Fibroblast of skin of abdomen (primary cell): ENCODE measurements at places on chromosomes 16 and 17.

- no peak for DNase-seq
These were observed 6.7 kb downstream of the SDR42E1 start for GRCh38 chr16:82004601-82005000.

GRCh38 chr17:50922107-50922506 lies 56.0 kb upstream of the TOB1 start:
- DNase-seq, result no peak

DNA sequence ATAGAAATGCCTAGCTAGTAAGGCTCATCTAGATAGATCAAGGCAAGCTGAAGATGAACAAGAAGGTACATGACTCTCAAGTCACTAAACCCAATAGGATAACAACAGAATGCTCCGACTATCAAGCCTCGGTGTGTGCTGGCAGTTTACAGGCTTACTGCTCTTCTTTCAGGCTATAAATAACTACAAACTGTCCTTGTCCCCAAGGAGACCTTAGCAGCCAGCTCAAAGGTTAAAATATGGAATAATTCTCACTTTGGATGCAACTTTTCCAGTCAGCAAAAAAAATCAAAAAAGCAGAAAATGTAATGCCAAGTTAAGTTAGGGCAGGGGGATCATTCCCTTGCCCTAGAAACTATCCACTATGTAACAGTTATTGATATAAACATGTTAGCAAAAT lies 44.6 kb downstream of the SPOP start:
- no peak for DNase-seq

- DNase-seq, result no peak
These were observed 62.1 kb upstream of the TEKT1 start for GRCh38 chr17:6893382-6894205.

DNA sequence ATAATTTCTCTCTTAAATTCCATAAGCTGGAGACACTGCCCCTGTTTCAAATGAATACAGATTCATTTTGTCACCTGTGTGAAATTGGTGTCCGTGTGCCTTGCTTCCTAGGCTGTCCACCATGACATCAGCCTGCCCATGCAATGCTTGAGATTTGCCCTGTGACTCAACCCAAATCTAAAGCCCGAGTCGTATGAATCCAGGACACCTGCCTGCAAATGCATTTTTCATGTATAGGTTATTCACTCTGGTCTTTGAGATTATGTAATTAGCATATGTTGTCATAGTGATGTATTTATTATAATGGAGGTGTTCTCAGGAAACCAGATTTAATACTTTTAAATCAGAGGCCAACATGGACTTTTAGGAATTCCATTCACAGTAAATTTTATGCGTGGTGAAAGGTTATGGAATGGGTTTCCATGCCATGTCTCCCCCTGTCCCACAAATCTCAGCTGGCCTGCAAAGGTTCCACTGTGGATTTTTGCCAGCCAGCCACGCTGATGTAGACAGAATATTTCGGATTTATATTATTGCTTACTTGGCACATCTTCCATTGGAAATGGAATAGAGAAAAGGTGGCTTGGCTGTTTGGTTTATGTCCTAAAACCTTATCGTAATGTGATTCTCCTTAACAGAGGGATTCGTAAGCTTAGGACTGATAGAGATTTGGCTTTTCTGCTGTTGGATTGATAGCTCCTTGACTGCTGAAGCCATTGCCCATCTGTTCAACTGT lies 551.1 kb downstream of the WWOX start:
- DNase-seq, result no peak

GRCh38 chr17:42087736-42088705 lies 10.3 kb downstream of the ZNF385C start:
- DNase-seq, result no peak

GRCh38 chr17:80561541-80562114 lies 17.0 kb downstream of the RPTOR start:
- no peak for DNase-seq

GRCh38 chr17:27495460-27495859 lies 39.2 kb downstream of the KSR1 start:
- no peak for DNase-seq

GRCh38 chr17:76076765-76077583 lies 2.0 kb upstream of the ZACN start:
- no peak for DNase-seq

- DNase-seq, result no peak
These were observed 4.6 kb upstream of the ALDOA start for GRCh38 chr16:30060836-30061554.

DNA sequence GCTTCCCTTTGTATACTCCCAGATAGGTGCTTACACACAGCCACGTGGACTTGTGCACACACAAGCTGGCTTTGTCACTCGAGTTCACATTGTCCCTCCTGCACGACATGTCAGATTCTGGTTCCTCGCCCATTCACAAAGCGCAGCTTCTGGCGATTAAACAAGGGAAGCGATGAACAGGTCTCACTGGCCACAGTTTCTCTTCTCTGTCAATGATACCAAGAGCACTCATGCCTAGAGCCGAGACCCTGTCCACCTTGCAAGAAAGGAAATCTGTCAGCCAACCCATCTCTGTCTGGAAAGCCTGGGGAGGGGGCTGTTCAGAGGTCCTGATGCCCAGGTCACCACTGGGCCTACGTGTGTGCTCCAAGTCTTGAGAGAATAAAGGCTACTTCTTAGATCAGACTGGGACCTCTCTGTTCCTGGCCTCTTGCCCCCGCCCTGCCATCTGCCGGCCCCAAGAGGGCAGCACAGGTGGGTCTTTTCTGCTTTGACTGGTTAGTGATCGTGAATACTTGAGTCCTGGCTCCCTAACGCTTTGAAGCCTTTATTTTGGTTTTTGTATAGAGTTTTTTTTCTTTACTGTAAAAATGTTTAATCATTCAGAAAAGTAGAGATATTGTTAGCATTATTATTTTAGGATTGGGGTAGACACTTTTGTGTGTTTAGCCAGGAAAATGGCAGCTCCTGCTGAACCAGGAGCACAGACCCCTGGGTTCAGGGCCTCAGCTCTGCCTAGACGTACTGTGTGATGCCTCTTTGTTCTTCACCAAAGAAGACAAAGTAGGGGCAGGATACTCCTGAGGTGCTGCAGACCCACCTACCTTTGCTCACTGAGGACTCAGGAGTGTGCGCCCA lies 104.7 kb downstream of the MRM1 start:
- DNase-seq, result no peak

DNA sequence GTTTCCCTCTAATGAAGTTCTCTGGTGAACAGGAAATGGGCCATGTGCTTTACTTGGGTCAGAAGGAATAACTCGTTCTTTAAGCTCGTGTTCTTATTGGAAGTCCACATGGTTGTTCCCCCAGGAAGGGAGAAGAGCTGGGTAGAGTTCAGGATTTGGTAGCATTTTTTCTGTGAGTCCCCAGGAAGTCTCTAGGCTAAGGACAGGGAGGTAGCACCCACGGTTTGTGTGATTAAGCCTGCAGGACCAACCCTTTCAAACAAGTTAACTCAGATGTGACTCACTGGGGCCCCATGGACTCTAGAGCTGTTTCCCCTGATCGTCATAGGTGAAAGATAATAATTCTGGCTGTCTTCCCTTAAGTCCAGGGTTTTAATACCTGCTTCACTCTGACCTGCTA lies 16.4 kb downstream of the SAP30BP start:
- peak; percentile 47 for DNase-seq

DNA sequence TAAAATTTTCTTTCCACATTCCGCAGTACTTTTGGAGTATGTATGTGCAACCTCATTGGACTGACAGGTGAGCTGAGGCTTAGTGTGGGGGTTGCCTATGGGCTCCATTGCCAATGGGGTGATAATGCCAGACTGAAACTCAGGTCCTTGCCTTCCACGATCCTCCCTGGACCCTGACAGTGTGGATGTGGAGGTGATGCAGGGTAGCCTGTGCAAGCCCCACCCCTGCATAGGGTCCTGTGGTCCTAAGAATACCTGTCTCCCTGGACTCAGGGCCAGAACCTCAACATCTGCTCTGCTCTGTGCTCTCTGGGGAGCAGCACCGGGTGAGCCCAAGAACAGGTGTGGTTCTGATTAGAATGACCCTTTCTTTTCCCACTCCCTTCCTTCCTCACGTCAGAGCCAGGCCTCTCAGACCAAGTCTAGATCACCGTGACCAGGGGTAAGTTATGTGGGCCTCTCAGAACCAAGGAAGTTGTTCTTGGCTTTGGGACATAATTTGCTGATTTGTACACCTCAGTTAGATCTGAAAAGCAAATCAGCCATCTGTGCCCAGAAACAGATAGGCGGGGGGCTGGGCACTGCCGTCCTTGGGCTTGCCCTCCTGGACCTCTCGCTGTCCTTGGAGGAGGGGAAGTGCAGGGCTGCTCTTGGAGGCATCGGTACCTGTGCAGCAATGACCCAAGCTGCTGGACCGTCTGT lies 8.4 kb upstream of the TNS4 start:
- no peak for DNase-seq
